ENCODE measurements at places on chromosomes 5 and 9.
A peak's percentile ranks its signal among the peaks of the same experiment; 100 is the strongest.

DNA sequence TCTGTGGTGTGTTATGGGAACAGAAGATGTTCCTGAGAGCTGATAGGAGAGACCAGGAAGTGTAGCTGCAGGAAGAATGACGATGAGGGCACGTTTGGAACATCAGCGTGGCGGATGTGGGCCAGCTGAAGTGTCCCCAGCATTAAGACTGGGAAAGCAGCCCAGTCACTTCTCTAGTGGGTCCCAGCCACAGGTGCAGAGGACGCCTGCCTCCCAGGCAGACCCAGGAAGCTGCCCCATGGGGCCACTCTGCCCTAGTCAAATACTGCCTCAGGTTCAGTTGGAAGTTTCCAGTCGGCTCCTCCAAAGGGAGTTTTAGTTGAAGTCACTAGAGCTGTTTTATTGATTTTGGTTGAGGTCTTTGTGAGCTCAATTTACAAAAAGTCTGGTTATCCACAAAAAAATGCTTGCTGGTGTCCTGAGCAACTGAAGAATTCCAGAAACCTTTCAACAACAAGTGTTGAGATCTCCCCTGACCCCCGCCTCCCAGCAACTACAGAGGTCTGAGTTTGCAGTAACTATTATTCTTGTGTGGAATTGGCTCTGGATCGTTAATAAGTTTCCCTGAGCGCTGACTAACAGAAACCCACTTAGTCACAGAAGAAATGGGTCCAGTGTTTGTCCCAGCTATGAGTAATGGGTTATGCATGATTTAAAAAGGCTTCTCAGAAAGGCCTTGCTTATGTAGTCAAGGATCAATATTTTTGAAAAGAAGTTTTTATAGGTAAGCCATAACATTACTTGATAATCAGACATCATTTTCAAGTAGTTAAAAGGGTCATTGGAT, 294.1 kb downstream of the FANCC start:
- no peak for DNase-seq

GRCh38 chr9:80233102-80233843, 661.5 kb downstream of the TLE4 start:
- DNase-seq = peak; percentile 38

DNA sequence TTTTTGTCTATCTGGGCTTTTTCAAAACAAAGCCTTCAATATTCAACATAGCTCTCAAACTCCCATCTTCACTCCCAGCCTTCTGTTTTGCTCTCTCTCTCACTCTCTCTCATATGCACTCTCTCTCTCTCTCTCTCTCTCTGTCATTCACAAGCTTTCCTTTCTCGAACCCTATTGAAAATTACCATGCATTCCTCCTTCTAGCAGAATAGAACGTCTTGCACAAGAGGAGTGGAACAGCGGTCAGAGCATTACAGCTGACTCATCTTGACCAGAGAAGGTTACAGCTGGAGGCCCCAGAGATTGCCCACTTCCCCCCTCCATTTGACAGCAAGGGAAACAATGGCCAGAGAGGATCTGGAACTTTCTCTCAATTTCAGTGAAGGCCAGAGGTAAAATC, 51.0 kb upstream of the LIFR start:
- DNase-seq = no peak

DNA sequence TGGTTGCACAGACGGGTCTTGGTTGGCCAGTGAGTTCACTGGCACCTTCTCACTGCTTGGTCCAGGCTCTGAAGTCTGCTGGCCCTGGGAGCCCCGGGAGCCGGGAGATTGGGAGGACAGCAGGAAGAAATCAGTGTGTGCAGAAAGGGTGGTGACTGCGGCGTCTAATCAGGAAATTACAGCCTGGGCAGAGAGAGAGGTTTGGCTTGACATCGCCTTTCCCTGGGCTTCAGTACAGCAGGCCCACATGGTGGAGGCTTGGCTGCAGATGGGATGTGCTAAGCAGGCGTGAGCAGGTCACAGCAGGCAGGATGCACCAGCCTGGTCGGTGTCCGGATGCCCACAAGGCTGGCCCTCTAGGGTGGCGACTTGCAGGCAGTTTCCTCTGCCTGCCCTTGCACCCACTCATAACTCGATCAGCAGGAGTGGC, 17.2 kb downstream of the PITX1 start:
- DNase-seq = no peak

DNA sequence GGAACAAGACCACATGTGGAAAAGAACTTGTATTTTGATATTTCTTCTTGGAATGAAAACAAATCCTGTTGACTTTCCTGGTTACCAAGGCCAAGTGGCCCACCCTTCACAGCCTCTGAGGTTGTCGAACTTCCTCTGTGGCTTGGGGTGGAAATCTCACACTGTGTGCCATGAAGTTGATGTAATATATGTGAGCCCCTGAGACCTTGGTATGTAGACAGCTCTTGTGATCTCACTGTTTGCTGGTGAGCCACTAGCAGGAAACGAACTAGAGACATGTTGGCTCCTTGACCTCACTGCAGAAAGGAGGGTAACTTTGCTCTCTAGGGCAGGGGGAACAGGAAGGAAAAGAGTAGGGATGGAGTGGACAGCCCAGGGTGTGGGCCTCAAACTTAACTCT, 159.4 kb downstream of the ARHGAP26 start:
- DNase-seq = no peak
